Stimulated activated naive B cell treated with anti-CD40 and anti-IgM and Interleukin-4, amounts not matched to agents 10 μg/mL and 1 μg/mL and 100 μg/mL, for 72 hours (primary cell): ENCODE measurements at places on chromosomes 13 and 19.

DNA sequence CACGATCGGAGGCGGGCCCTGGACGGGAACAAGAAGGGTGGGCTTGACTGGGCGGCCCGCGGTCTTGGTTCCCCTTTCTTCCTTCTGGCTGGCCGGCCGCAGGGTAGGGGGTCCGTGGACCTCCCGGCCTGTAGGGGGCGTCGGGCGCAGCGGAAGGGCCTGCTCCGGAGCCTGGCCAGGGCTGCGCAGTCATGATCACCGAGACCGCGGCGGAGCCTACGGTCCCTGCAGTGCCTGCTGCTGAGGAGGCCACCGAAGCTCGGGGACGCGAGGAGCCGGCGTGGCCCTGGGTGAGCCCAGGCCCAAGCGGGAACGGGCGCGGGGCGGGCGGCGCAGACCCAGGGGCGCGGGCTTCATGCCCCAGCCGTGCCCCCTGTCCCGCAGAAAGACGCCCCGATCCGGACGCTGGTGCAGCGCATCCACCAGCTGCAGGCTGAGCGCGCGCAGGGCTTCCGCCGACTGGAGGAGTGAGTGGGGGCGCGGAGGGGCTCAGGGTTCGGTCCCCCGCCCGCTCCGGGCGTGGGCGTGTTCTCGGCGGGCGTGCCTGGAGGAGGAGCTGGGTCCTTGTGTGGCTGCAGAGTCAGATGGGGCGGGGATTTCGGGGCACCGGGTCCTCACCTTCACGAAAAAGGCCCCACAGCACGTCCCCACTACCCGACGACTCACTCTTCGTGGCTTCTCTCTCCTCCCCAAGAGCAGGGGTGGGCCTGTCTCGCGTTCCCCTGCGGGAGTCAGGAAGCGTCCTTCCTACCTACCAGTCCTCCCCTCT is at the start of gene REX1BD:
REX1BD (plus strand) TSS at position 188 of the 769 bp plus-strand sequence; CDS start at position 192, 4 bp downstream.
- DNase-seq: peak; percentile 85

DNA sequence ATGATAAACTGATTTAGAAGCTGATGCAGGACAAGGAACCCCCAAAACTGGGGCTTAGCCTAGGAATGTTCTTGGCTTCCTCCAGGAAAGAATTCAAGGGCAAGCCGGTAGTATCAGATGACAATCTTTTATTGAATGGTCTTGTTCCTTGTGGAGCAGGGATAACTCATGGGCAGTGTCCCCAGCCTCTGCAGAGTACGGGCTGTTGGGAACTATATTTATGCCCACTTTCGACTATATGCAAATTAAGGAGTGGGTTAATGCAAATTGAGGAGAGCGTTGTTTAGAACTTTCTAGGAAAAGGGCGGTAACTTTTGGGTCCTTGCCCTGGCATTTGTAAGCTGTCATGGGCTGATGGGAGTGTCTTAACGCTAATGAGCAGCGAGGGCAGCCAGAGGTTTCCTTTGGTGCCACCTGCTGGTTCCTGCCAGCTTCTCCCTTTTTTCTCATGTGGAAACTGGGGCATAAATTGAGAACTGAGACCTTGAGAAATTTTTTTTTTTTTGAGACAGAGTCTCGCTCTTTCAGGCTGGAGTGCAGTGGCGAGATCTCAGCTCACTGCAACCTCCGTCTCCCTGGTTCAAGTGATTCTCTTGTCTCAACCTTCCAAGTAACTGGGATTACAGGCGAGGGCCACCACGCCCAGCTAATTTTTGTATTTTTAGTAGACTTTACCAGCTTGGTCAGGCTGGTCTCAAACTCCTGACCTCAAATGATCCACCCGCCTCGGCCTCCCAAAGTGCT is 79.4 kb upstream of the ABCC4 start:
- DNase-seq: peak; percentile 72

DNA sequence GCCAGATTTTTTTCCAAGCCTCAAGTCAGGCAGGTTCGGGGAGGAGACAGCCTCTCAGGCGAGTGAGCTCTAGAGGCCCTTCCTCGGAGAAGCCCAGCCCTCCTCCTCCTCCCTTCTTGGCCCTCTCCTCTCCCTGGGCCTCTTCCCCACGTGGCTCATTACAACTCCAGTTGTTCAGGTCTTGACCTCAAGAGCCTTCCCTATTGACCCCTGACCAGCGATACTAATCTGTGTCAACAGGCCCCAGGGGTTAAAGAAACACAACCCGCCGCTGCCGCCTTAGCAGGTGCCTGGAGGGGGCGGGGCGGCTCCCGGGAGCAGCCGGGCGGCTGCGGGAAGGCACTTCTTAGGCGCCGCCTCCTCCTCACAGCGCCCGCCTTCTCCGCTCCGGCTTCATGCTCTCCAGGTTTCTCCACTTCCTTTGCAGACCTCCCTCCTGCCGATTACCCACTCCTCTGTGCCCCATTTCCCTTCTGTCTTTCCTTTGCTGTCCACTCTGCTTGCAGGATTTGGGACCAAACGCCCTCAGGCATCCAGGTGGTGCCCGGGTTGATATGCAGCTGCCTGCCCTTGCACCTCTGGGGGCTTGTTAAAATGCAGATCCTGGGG is 51.0 kb downstream of the LYL1 start:
- no peak for DNase-seq

GRCh38 chr13:62643799-62644524 is 1228.3 kb upstream of the PCDH20 start:
- no peak for DNase-seq

DNA sequence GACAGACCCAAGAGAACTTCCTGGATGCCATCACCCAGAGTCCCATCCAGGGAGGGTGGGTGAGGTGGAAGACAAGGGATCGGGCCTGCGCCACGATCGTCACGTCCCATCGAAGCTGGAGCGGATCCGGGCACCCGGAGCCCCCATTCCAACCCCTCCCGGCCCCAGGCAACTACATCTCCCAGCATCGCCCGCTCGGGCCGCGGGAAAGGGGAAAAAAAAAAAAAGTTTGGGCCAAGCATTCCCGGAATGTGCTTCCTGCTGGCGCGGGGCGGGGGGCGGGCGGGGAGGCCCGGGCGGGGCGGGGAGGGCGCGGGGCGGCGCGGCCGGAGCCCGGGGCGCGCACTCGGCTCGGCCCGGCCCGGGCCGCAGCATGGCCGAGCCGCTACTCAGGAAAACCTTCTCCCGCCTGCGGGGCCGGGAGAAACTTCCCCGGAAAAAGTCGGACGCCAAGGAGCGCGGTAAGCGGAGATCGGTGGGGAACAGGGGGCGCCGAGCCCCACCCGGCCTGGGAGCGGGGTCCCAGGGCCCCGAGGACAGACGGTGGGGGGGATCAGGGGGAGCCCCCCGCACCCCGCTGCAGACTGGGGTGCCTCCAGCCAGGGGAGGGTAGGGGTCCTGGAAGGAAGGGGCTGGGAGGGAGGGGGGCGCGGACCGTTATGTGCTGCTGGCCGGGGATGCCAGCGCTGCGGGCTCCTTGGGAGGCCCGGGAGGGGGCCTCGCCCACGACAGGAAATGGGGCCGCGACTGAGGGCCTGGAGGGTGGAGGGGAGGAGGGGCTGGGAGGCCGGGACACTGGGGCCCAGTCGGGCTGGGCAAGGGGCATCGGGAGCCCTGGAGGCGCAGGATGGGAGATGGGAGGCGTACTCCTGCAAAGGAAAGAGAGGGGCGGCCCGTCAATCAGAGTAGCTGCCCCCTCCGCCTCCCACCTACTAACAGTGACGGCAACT is at the start of gene SYDE1:
SYDE1 (plus strand) TSS at position 341 of the 950 bp plus-strand sequence; CDS start at position 374, 33 bp downstream.
- no peak for DNase-seq
